ENCODE measurements at places on chromosomes 4 and X.

GRCh38 chrX:71067712-71068043 is 456 bp downstream of the SNX12 start:
- no peak for DNase-seq

GRCh38 chr4:16670727-16671126 is 227.7 kb downstream of the LDB2 start:
- no peak for DNase-seq

GRCh38 chr4:146155152-146155724 is 20.3 kb upstream of the LSM6 start:
- DNase-seq = no peak

DNA sequence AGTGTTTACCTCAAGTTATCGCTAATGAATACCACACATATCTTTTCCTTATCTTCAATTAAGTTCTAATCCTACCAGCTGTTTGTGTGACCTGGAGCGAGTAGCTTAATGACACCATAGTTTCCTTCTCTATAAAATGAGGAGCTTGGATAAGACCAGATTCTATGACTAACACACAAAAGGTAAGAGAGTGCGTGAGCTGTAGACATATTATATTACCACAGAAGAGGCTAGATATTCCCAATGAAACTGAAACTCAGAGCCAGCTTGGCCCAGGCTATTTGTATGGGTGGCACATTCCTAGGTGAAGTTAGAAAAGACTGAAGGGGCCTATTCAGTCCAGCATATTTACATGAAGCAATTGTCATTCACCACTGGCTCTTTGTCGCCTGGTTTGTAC is 30.2 kb downstream of the ASB5 start:
- no peak for DNase-seq

GRCh38 chr4:101540336-101540735 is 193.0 kb upstream of the PPP3CA start:
- no peak for DNase-seq

DNA sequence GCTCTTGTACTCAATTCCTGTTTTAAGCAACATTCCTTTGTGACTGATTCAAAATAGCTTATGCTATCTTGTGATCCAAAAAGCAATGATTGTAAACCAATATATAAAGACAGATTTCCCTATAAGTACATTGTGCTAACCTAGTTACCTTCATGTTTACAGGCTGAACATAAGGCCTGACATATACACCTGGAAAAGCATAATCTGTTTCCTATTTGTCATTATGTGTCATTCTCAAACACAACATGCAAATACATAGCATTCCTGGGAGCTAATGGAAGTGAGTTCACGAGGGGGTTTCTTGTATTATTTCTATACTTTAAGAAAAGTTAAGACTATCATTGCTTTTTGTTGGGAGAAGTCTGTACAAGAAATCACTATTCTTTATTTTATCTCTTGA is 638.1 kb upstream of the AGA start:
- no peak for DNase-seq

DNA sequence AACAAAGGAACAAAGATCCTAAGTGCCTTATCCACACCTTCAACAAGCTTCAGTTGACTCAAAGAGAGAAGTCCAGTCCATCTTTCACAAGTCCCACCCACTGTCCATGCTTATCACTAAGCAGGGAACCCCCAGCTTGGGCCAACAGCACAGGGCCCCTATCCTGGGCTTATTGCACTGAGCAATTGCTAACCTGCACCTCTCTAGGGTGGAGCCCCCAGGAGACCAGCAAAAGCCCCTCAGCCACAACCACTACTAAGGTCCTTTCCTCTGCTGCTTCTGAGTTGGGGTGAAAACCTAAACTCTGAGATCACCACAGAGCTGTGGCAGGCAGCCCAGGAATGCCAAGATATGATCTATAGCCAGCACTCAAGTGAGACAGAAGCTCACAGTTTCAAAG is 96.7 kb upstream of the PBDC1 start:
- no peak for DNase-seq

DNA sequence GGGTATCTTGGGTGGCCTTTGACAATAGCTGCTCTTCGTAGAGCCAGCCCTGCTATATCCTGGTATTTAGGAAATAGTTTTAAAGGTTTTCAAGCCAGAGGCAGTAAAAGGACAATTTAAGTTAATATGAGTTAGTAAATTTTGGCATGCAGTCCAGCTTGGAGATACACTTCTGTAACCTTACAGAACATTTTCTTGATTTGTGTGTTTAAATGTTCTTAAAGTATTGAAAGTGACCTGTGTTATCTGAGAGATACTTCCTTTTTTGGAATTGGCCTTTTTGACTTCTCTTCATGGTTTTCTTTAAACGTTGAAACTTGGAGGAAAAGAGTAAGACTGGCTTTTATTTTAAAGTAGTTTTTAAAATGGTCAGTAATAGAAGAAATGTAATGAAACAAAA is 25.5 kb downstream of the PDLIM5 start:
- DNase-seq = no peak

DNA sequence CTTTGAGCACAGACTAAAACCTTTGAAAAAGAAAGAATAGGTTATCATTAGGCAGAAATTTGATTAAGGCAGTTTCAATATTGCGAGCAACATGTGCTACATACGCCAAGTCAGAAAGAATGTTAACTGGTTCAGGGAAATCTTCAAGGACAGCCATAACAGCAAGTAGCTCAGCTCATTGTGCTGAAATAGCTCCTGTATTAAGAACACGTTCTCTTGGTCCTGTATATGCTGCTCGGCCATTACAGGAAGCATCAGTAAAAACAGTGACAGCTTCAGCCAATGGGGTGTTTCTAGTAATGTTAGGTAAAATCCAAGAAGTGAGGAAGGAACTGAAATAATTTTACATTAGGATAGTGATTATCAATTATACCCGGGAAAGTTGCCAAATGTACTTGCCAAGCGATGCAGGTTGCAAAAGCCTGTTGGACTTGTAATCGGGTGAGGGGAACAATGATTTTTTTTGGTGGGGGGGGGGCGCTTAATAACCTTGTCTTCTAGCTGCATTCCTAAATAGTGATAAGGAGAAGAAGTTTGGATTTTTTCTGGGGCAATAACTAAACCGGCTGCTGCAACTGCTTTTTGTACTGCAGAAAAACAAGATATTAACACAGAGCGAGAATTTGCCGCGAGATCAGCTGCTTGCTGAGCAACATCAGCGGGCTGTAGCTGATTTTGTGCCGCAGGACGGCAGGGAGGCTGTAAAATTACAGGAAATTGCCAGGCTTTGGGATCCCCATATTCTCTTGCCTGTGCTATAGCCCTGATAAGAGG is 49.4 kb upstream of the RASSF6 start:
- no peak for DNase-seq

GRCh38 chr4:5906191-5906590 is 13.3 kb upstream of the CRMP1 start:
- no peak for DNase-seq

GRCh38 chr4:60133375-60133774 is 1066.8 kb upstream of the ADGRL3 start:
- DNase-seq = no peak

- DNase-seq = no peak
Measured at GRCh38 chrX:153703036-153703370, 15.3 kb downstream of the SLC6A8 start.

DNA sequence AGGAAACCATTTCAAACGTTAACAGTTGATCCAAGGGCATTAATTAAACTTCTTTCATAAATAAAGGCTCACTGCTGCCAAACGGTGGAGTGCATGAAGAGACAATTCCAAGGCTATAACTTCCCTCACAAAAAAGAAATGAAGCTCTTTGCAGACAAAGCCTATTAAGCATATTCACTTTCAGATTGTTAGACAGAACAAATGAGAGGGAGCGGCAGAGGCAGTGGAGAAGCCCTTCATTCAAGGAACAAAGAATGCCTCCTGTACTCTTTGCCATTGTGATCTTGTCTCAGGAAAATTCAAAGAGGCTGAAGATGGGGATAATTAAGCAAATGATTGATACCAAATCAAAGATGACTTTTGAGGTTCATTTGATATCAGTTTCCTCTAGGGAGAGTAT is 370.5 kb upstream of the FAT1 start:
- no peak for DNase-seq

- no peak for DNase-seq
Measured at GRCh38 chrX:81957318-81957717, 755.4 kb downstream of the SH3BGRL start.

GRCh38 chrX:31314921-31315320 is 243.1 kb upstream of the FTHL17 start:
- DNase-seq = no peak

DNA sequence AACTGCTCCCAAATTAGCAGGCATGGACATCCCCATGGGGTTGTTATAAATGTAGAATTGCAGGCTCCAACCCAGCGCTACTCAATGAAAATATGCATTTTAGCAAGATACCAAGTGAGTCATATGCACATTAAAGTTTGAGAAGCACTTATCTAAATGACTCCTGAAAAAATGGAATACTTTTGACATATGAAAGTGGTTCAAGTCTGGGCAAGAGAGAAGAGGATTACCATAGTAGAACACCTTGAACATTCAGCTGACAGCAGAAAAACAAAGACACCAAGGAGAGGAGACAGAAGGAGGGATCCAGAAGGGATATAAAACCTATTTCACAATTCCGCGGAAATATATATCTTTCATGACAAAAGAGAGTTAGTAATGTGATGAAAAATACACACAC is 63.2 kb upstream of the CT83 start:
- no peak for DNase-seq

Data from T-helper 2 cell treated with Interferon-gamma antibody and Interleukin-4, amounts not matched to agents 5 μg/mL and 100 μg/mL, for 36 hours (primary cell).